Stimulated activated CD4-positive, alpha-beta T cell treated with anti-CD3 and anti-CD28 coated beads, TNF-alpha, amount 100 ng/mL, for 24 hours (primary cell): ENCODE measurements at places on chromosomes 16 and 17.

GRCh38 chr17:17305281-17305801, 2.2 kb downstream of the NT5M start:
- peak; percentile 44 for DNase-seq

DNA sequence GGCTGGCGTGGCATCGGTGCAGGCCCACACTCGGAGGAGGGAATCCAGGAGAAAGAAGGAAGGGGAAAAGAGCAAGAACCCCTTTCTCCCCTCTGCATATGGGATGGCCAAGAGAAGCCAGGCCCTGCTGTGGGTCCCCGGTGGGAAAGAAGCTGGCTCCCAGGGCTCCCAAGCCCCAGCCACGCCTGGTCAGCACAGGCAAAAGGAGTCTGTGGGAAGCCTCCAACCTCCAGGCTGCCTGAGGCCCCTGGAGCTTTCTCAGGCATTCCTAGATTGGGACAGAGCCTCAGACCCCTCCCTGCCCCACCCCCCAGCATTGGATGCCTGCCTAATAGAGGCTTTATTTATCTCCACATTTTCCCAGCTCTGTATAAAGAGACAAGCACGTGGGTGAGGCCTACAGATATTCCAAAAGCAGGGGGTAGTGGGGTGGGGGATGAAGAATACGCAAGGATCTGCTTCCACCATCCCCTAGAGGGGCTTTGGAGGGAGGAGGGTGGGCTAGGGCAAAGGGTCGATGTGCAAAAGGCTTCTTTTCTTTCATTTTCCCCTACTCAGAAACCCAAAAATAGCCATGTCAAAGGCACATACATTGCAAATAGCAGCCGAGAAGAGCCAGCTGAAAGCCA, 56.4 kb downstream of the MPRIP start:
- DNase-seq, result no peak

GRCh38 chr16:3112881-3113574, 642 bp downstream of the ZNF205 start:
- no peak for DNase-seq

DNA sequence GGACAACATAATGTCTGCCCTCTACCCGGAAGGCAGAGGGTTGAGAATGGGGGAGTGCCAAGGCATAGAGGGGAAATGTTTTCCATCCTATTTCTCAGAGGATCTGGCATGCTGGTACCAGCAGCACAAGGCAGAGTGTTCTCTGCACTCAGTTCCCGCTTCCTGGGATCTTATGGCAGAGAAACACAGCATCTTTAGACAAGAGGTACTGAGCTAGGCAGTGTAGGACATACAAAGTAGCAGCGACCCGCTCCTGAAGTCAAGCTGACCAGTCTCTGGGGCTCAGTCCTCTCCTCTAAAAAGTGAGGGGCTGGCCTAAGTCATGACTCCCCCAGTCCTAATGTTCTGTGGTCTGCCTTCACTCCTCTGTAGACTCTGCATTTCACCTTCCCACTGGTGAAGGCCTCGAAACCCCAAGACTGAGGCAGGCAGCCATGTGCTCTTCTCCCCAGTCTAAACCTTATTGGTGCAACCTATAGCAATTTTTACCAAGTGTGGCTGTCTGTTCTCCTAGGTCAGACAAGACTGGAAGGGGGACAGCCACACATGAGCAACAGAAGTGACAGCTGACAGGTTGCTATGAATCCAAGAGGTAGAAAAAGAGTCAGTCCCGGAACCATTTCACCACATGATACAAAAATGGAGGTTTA, 11.3 kb upstream of the TSPOAP1 start:
- DNase-seq, result no peak
